ENCODE measurements at places on chromosomes 4 and X.

GRCh38 chr4:61079976-61080375, 120.2 kb upstream of the ADGRL3 start:
- no peak for DNase-seq

DNA sequence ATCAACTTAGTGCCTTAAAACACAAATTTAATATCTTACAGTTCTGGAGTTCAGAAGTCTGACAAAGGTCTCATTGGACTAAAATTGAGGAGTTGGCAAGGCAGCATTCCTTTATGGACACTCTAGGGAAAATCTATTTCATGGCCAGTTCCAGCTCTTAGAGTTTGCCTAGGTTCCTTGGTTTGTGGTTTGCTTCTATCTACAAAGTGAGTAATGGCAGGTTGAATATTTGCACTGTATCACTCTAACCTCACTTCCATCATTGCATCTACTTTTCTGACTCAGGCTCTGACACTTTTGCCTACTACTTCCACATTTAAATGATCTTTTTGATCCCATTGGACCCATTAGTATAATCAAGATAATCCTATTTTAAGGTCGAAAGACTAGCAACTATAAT, 64.7 kb upstream of the PCDH10 start:
- DNase-seq = no peak

DNA sequence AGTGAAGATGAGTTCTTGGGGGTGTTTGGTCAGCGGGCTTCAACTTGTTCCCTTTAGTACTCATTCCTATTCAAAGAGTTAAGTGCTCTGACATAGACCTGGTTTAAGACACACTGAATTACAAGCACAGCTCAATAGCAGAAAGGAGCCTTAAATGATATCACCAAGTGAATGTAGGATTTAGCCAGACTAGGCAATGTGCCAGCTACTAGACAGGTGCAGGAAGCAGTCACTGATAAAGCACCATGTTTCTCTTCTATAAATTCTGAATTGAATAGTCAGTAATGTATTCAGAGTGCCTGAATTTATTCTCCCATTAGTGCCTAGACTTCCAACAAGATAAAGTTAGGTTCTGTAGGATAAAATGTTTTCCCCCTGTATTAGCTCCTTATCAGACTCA, 63.6 kb downstream of the ASB9 start:
- no peak for DNase-seq

DNA sequence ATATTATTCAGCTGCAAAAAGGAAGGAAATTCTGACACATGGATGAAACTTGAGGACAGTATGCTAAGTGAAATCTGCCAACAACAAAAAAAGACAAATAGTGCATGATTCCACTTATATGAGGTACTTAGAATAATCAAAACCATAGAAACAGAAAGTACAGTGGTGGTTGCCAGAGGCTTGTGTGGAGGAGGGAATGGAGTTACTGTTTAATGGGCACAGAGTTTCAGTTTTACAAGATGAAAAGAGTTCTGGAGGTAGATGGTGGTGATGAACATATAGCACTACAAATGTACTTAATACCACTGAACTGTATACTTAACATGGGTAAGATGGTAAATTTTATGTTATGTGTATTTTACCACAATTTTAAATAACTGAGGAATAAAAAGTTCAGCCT, 212.0 kb upstream of the KLF3 start:
- DNase-seq = no peak

- DNase-seq = no peak
Observed at GRCh38 chr4:76931087-76931486, 18.5 kb upstream of the SEPTIN11 start.

GRCh38 chr4:158530381-158530780, 8.7 kb downstream of the RXFP1 start:
- DNase-seq = no peak

DNA sequence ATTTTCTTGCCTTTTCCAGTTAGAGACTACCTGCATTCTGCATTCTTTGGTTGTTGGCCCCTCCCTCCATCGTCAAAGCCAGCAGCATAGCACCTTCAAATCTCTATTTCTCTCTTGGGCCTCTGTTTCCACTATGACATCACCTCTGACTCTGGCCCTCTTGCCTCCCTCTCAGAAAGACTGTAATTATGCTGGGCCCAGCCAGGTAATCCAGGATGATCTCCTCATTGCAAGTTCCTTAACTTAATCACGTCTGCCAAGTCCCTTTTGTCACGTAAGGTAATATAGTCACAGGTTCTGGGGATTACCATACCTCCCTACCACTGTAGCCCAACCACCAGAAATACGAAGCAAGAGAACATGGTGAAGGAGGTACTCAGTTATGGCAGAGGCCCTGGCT, 39.3 kb upstream of the NYX start:
- DNase-seq = no peak

GRCh38 chrX:48471504-48471903, 1.4 kb upstream of the SLC38A5 start:
- DNase-seq = no peak

- DNase-seq = no peak
Observed at GRCh38 chrX:1476682-1477081, 24.0 kb upstream of the ASMTL start.

DNA sequence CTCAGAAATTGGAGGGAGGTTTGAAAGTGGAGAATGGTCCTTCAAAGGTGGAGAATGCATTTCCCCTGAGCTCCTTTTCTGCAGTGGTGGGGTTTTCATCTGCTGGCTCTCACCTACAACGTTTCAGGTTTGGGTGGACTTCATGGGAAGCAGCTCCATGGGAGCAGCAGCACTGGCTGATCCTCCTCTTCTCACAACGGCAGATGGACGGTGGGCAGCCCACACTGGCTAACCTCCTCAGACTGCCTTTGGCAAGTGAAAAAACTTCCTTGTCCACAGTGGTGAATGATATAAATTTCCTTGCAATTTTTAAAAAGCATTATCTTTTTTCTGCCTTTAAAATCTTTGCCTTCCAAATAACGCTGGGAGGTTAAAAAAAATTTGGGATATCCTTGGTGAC, 93.5 kb downstream of the ZNF827 start:
- DNase-seq = no peak

DNA sequence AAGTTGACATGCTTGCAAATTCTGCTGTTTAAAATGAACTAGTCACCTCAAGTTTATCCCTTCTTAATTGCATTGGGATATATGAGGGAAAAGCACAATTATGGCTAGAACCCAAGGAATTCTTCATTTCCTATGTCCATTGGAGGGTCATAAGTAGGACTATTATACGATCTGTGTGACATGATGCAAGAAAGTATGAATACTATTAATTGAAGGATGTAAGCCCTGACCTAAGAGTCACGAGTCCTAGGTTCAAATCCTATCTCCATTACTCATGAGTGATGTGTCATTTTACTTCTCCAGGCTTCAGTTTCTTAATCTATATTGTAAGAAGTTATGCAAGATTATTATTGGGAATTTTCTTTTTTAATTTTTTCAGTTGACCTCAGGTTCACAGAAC, 542.9 kb upstream of the GRIA3 start:
- DNase-seq = no peak

DNA sequence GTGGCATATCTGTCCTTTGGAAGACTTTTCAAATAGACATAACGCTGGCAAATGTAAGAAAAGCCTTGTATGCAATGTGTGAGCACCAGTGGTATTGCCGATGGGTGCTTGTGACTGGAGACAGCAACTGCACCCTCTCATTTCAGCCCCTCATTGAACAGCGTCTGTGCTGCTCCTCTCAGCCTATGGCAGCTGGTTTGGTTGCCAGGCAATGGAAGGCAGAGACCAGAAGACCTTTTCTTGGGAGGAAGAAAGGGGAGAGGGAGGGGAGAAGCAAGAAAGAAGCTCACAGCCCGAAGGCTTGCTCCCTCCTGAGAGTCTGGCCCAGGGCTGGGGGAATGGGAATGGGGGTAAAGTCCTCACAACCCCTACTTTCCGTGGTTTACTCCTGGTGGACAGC, 20.2 kb downstream of the ZCCHC13 start:
- DNase-seq = no peak

GRCh38 chr4:153488006-153488891, 22.1 kb downstream of the TMEM131L start:
- no peak for DNase-seq

GRCh38 chr4:117488692-117489091, 403.3 kb upstream of the TRAM1L1 start:
- no peak for DNase-seq

DNA sequence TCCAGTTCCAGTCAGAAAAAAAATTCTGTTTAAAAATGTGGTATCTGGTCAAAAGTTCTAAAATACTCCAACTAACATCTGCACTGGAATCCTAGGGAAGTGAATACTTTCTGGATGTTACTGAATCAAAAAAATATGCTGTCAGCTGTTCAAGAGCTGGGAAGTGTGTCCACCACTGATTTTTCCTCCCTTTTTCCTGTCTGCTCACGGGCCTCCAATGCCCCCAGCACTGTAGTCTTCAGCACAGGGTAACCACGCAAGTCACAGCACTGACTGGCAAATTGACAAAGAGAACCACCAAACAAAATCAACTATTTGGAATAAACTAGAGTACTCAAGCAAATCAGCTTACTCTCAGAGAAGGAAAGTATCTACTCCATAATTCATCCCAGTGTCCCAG, 9.9 kb downstream of the VEGFC start:
- no peak for DNase-seq

- DNase-seq = no peak
Observed at GRCh38 chrX:133995759-133996158, 10.4 kb upstream of the GPC3 start.

- DNase-seq = no peak
Observed at GRCh38 chrX:21870494-21870893, 14.7 kb downstream of the YY2 start.

DNA sequence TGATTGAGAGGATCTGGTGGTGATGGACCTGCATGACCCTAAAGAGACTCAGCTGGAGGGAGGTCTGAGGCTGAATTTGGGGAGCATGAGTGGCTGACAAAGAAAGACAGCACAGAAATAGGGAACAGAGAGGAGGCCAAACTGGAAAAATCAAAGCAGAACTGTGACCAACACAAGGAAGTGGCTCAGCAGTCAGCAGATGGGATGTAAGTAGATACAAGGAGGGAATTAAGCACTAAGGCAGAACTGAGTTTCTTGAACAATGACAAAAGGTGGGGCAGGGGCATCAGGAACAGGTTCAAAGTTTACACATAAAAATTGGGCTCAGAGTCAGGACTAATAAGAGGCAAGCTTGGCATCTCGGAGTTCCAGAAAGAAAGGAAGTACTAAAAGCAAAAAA, 144.3 kb upstream of the KLF3 start:
- DNase-seq = no peak

GRCh38 chr4:176205299-176205698, 9.9 kb upstream of the SPATA4 start:
- DNase-seq = no peak

DNA sequence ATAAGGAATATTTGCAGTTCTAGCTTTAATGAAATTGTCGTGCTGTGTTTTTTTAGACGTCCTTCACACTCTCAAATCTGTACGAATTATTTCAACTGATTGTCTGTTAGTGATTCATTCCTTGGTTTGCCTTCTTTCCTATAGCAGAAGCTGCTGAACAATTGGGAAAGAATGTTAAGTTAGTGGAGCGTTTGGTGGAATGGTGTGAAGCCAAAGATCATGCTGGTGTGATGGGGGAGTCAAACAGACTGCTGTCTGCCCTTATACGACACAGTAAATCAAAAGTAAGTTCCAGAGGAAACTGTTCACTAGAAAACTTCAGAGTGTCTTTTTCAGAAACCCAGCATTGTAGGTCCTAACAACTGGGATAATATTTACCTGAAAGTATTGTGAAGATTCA, 159.9 kb downstream of the RAP1GDS1 start:
- DNase-seq = no peak

DNA sequence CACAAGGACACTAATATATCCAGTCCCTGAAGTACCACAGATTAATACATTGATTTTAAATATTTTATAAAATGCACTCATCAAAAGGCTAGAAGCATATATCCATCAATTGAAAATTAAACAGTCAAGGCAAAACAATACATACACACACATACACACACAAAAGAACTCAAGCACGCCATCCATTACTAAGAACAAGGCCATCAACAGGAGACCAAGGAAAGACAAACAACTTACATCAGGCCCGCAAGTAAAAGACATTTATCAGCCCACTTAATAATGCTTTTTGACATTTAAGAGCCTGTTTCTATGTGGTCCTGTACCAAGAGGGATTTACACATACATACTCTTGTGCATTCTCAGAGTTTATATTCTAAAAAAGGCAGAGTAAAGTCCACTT, 50.0 kb upstream of the ZNF827 start:
- no peak for DNase-seq

DNA sequence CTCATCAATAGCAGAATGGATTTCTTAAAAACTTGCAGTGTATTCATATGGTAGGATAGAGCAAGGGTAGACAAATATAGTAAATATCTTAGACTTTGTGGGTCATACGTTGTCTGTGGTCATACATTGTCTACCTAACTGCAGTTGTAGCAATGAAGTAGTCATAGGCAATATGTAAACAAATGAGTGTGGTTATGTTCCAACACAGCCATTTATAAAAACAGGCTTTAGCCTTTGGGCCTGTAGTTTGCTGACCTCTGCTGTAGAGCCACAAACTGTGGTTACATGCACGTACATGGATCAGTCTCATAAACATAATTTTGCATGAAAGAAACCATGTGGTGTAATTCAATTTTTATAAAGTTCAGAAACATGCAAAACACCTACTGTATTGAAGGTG, 98.9 kb downstream of the LARP1B start:
- DNase-seq = no peak

- DNase-seq = no peak
Observed at GRCh38 chrX:16604337-16604736, 45.6 kb upstream of the S100G start.

- no peak for DNase-seq
Observed at GRCh38 chrX:151609222-151609621, 45.7 kb downstream of the PASD1 start.

- DNase-seq = no peak
Observed at GRCh38 chrX:44025555-44025954, 52.4 kb upstream of the NDP start.

- no peak for DNase-seq
Observed at GRCh38 chr4:1658146-1658545, 26.0 kb downstream of the FAM53A start.

DNA sequence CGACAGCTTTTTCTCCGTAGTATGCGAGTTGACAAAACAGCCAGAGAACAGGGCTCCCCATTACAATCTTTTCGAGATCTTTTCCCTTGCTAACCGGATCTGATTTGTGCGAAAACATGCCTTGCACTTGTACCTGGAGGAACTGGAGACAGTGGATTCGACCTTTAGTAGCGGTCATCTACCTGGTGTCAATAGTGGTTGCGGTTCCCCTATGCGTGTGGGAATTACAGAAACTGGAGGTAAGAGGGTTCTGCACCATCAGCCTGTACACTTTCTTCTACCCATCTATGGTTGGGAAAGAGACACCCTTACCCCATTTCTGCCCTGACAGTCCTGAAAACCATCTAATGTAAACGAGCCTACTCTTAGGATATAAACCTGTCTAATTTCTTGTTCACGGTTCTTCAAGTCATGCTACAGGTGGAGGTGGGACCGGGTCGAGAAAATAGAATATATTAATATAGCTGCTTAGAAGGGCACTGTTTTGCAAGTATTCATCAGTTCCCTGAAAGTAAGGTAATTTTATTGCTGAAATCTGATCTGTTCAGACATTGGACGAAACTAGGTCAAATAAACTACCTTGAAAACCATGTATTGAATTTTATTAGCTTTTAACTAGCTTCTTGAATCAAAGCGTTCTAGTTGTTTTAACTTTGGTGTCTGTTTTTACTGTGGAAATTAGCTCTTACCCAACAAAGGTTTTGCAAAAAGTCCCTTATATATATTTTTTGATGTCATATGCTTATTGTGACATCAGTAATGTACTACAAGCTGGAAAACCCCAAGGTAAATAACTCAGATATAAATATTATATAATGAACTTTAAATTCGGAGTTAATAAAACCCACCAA, 869 bp downstream of the TMEM184C start:
- DNase-seq = no peak
